NCI-H524 (cell line): ENCODE measurements at places on chromosomes 11 and 22.

DNA sequence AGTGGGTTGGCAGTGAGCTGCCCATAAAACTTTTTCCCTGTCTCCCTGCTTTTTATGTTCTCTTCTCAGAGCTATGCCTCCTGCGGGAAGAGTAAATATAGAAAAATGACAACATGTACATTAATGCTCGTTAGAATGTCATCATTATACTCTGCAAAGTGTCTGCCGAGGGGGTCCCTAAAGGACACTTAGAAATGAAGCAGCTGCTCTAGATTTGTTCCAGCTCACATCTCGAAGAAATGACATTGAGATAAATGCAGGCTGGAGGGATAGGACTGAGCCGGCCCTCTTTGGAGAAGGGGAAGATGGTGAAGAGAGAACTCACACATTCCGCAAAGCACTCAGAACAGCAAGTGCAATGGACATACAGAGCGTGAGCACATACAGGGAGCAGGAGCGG lies 240.0 kb downstream of the NXPE2 start:
- no peak for DNase-seq

DNA sequence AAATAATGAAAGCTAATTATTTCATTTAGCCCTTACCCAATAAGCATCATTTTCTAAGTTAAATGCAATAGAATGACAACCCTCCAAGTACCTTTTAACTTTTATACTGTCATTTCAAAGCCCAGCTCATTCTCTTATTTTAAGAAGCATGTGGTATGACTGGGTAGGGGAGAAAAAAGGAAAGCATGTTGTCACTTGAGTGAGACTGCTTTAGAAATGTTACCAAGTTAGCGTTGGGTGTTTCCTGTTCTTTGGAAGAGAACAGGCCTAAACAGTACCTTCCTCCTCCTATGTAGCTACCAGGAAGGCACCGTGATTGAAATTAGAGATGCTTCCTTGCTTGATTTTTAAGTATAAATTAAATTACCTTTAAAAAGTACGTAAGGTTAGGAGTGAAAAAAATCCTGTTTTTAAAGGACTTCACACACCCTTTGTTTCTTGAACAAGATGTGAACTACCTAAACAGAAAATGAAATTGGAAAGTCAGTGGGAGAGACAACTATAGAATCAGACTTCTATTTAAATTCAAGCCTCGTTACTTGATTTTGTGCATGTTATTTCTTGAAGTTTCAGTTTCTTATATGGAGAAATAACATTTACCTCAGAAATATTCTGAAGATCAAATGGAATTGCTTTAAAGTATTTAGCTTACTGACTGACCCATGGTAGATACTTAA lies 741 bp upstream of the CNTF start:
- DNase-seq, result no peak

DNA sequence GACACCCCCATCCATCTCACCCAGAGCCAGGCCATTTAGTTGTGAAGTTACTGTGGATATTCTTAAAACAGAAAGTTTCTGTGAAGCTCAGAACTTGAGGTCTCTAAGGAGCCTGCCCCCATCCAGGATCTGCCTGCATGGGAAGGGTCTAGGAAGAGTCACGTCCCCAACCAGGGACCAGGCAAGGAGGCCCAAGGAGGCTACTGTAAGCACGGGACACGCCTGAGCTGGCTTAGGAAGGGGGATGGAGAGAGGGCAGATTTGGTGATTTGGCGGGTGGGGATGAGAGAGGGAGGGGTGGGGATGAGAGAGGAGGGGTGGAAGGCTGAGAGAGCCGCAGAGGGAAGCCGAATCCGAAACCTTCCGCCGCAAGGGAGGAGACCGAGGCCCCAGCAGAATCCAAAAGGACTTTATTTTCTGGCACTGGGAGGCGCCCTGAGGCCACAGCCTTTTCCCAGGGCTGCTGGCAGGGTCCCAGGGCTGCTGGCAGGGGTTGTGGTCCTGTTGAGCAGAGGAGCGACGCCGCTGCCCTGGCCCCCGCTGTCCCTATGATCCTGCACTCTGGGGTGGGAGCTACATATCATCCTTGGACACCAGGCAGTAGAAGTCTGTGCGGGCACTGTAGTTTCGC lies 9.4 kb downstream of the SIGIRR start:
- no peak for DNase-seq

GRCh38 chr11:67389477-67389876 lies 2.3 kb upstream of the RAD9A start:
- DNase-seq, result peak; percentile 25

GRCh38 chr11:10856689-10857458 lies 979 bp downstream of the ZBED5 start:
- no peak for DNase-seq

DNA sequence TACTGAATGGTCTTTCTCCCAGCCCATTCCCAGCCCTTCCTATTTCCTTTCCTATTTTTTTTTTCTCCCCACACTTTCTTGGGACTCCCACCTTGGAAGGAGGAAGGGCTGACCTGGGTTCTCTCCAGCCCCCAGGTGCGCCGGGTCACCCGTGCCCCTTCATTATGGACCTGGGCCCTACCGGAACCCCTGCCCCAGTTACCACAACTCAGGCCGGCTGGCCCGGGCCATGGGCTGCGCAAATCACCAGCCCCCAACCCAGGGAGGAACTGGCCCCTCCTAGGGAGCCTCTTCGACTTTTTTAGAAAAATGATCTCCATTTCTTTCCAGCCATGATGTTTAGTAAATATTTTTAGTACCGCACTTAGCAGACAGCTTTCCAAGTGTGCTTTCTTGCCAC lies 62.2 kb downstream of the MORC2 start:
- DNase-seq, result no peak

GRCh38 chr22:30325065-30325720 lies 1.5 kb downstream of the TBC1D10A start:
- DNase-seq, result no peak

DNA sequence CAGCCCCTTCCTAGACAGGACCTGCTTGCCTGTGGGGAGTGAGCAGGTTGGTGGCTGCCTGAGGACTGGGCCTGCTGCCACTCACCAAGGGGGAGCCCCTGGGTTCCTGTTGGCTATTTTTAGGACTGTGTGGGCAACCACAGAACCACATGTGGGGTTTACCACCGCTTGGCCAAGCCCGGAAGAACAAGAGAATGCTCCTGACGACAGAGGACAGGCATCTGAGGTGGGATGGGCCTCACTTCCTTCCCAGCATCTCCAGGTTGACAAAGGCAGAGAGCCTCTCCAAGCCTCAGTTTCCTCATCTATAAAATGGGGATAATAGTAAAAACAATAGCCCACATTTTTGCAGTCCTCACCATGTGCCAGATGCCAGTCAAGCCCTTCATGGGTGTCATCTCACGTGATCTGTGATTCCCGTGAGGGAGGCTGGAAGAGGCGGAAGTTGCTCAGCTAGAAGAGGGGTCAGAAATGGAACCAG lies 43.6 kb downstream of the LRRC32 start:
- no peak for DNase-seq

- DNase-seq, result no peak
Observed at GRCh38 chr11:92277871-92278270, 53.3 kb downstream of the FAT3 start.

GRCh38 chr22:24426436-24426835 lies 963 bp upstream of the ADORA2A start:
- no peak for DNase-seq
